PC-3 (cell line): ENCODE measurements at places on chromosomes 4 and X. TPM values are rescaled to one million over a fixed set of nuclear protein-coding genes. Genes with fewer than 3 reads are reported as not detected.

DNA sequence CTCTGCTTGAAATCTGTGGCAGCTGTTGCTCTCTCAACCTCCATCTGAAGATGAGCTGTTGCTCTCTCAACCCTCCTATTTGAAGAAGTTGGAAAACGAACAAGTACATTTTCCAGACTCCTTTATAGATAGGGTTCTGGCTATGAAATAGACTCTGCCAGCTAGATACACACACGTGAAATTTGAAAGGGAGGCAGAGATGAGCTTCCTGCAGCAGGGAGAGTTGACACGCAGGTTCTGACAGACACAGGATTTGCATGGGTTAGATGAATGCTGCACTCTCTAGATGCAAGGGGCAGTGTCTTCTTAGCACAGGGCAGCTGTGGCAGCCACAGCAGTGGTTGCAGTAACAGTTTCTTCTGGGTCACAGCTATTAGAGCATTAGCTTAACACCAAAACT is 8.0 kb upstream of the PYURF start:
- no peak overlapping the region for H3K4me3 ChIP-seq
- H3K36me3 ChIP-seq = no peaks in the 10 kb centered on the region
- H3K27me3 ChIP-seq = no peaks in the 10 kb centered on the region
- peaks cover 40% of the 10 kb centered on the region for H3K4me1 ChIP-seq
- DNase-seq = no peak

GRCh38 chr4:97104006-97104405 is 1039.3 kb downstream of the STPG2 start:
- no peaks in the 10 kb centered on the region for H3K36me3 ChIP-seq
- H3K4me1 ChIP-seq = no peaks in the 10 kb centered on the region
- no peak overlapping the region for H3K4me3 ChIP-seq

GRCh38 chr4:128322986-128323385 is 35.4 kb upstream of the PGRMC2 start:
- H3K4me3 ChIP-seq = peak overlapping the region; percentile 45; the same call in 1 of the 2 replicates
- no peaks in the 10 kb centered on the region for H3K27me3 ChIP-seq
- H3K4me1 ChIP-seq = peaks cover 35% of the 10 kb centered on the region
- peak; percentile 86 for DNase-seq
- peak overlapping the region; percentile 82 for H3K27ac ChIP-seq

- no peaks in the 10 kb centered on the region for H3K27me3 ChIP-seq
- H3K4me3 ChIP-seq = no peak overlapping the region
- H3K4me1 ChIP-seq = peaks cover 8% of the 10 kb centered on the region; the same call in 1 of the 2 replicates
- H3K36me3 ChIP-seq = peaks cover 10% of the 10 kb centered on the region
- peak; percentile 31 for DNase-seq
- no peak overlapping the region for H3K27ac ChIP-seq
Observed at GRCh38 chr4:98919996-98920395, 8.9 kb downstream of the EIF4E start.

Gene SCML2
- total RNA-seq = 3.5 and 4.8 TPM in 2 replicates

Gene NR3C2
- total RNA-seq = 1.2 and 2.8 TPM in 2 replicates

Gene JAKMIP1
- total RNA-seq = 0.04 and 0.75 TPM in 2 replicates

Gene FAM236C
- total RNA-seq = not detected in 2 replicates

Gene RRH
- 0.18 and 0.29 TPM in 2 replicates for total RNA-seq

Gene KANTR
- total RNA-seq = 9.3 and 9.7 TPM in 2 replicates
